NCI-H774 (cell line): ENCODE measurements at places on chromosomes 1 and 21.

- DNase-seq, result no peak
Measured at GRCh38 chr1:160093624-160094290, 4.7 kb downstream of the IGSF8 start.

GRCh38 chr1:25182629-25183028 lies 49.7 kb downstream of the SYF2 start:
- no peak for DNase-seq

DNA sequence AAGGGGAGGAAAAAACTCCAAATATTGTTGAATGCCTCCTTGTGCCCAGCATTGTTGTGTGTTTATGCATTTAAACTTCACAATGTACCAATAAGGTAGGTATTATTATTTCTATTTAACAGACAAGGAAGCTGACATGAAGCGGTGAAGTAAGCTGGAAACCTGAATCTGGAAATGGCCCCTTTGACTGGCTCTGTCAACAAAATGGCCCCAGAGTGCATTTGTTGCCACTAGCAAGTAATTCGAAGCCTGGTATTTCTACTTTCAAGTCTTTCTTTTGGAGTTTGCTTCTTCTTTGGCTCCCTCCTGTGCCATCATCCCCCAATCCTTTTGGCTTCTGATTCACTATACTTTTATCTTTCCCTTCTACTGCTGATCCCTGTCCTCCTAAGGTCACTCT lies 23.1 kb downstream of the CRYZL1 start:
- DNase-seq, result no peak

GRCh38 chr1:203652724-203653461 lies 26.3 kb downstream of the ATP2B4 start:
- no peak for DNase-seq

DNA sequence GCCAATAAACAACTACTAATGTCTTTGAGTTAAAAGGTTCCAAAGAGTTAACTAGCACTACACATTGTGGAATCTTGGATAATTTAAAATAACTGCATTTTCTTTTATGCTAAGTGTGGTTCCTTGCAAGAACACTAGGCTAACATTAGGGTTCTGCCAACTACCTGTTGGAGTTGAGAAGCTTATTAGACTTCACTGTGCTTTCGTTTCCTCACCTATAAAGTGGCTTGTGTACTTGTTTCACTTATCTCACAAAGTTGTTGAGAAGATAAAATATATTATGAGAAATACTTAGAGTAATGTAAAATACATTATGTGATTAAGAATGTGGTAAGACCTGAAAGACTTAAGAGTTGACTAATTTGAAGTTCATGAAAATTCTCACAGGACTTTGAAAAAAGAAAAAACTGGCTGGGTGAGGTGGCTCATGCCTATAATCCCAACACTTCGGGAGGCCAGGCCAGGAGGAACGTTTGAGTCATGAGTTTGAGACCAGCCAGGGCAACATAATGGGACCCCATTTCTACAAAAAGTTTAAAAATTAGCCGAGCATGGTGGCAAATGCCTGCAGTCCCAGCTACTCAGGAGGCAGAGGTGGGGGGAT lies 5.6 kb upstream of the RRAGC start:
- DNase-seq, result no peak
